Activated B cell treated with CpG ODN at 0.5 μM for 24 hours (primary cell): ENCODE measurements at places on chromosomes 11 and 22.

- no peak for DNase-seq
Measured at GRCh38 chr11:125223901-125224361, 59.4 kb downstream of the PKNOX2 start.

GRCh38 chr11:75968021-75968625, 153.1 kb downstream of the UVRAG start:
- no peak for DNase-seq

GRCh38 chr11:2534957-2535672, 90.3 kb downstream of the KCNQ1 start:
- no peak for DNase-seq

- no peak for DNase-seq
Measured at GRCh38 chr22:42273855-42274451, 3.5 kb upstream of the TCF20 start.

GRCh38 chr22:24848559-24849168, 42.7 kb downstream of the SGSM1 start:
- no peak for DNase-seq

GRCh38 chr11:14764179-14764578, 120.6 kb downstream of the PDE3B start:
- DNase-seq: no peak

DNA sequence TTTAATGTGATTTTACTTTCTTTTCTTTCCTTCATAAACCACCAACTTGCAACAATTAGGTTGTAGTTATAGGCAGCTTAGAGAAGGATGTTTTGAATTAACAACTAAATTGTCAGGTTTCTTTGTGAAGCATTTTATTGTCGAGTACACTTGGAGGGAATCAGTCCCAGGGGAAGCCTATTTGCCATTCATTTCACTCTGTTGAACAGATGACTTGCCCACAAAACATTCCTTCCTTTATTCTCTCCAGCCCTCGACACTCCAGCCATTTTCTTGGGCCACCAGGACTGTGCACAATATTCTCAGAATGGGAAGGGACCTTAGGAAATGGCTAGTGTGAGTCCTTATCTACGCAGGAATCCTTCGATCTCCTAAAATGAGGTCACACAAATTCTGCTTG, 620.6 kb downstream of the SOX6 start:
- DNase-seq: no peak

DNA sequence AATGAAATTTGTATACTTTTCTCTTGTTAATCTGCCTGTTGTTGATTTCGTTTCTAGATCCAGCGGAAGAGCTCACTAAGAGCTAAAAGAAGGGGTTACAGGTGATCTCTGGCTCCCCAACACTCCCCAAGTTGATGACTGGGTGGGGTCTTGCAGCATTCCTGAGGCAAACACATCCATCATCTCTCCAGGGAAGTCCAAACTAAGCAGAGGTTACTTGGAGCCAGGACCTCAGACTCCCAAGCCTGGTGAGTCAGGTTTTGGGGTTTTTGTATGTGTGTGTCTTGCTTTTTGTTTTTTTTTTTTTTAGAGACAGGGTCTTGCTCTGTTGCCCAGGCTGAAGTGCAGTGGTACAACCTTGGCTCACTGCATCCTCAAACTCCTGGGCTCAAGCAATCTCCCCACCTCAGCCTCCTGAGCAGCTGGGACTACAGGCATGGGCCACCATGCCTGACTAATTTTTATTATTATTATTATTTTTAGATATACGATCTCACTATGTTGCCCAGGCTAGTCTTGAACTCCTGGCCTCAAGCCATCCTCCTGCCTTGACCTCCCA, 11.5 kb upstream of the RPS3 start:
- DNase-seq: no peak

- DNase-seq: no peak
Measured at GRCh38 chr22:45867118-45867905, 109.7 kb downstream of the WNT7B start.

GRCh38 chr11:46480166-46480726, 88.7 kb upstream of the CHRM4 start:
- no peak for DNase-seq

DNA sequence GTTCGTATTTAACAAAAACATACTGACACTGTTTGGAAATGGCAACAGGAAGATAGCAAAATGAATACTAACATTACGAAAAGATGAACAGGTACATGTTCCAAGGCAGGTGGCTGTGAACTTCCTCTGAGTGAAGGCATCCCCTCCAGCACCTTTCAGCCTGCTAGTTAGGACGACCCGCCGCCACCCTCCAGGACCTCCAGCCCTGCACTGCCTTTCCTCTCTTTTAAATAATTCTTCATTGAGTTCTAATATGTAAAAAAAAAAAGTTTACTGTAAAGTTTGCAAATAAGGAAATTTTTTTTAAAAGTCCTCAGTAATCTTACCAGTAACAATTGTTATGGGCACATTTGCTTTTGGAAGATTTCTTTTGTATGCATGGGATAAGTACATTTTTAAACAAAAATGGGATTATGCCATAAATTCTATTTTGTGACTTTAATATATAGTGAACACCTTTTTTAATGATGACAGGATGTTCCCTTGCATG, 6.0 kb downstream of the NEAT1 start:
- no peak for DNase-seq

- no peak for DNase-seq
Measured at GRCh38 chr22:47007496-47007895, 245.0 kb downstream of the TBC1D22A start.

- no peak for DNase-seq
Measured at GRCh38 chr11:121829159-121829643, 286.8 kb downstream of the BLID start.

DNA sequence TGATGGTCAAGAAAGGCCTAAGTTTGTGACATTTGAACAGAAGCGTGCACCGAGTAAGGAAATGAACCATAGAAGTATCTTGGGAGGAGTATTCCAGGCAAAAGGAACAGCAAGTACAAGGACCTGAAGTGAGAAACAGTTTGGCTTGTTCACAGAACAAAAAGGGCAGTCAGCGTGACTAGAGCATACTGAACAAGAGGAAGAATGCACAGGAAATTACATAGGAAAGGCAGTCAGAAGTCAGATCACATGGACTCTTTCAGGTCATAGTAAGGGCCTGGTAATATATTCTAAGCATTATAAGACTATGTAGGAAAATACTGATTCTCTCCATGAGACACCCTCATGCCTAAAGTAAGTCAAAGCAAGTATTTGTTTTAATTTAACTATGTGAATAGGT, 52.3 kb upstream of the GAB2 start:
- no peak for DNase-seq

GRCh38 chr11:111439901-111440300, 60.8 kb upstream of the POU2AF1 start:
- DNase-seq: no peak

- DNase-seq: no peak
Measured at GRCh38 chr11:7646866-7647265, 26.4 kb downstream of the CYB5R2 start.

DNA sequence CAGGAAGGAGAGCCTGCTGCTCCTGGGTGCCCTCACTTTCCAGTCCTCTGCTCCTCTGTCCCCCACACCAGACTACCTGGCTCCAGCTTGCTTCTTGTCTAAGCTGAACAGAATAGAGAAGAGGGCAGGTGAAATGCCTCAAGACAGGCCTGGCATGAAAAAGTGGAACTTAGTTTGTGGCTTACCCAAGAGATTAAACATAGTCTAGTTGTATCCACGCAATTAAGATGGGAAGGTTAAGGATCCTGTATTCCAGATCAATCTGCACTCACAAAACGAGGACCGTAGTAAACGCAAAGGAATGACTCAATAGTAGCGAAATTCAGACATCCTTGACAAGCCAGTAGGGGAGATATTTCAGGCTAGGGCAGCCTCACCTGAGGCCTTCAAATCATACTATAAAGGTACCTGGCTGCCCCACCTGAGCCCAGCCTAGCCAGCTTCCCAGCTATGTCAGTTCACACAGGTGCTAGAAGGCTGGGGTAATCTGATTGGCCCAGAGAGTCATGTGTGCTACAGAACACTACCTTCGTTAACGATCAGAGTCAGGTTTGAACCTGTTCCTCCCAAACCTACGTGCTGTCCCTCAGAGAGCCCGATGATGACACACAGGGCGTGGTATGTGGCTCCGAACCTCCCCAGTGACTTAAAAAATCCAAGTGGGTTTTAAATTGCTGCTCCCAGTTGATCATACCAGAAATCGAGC, 46.5 kb downstream of the AHNAK start:
- no peak for DNase-seq

GRCh38 chr11:7004482-7004881, 15.7 kb downstream of the ZNF214 start:
- DNase-seq: no peak

DNA sequence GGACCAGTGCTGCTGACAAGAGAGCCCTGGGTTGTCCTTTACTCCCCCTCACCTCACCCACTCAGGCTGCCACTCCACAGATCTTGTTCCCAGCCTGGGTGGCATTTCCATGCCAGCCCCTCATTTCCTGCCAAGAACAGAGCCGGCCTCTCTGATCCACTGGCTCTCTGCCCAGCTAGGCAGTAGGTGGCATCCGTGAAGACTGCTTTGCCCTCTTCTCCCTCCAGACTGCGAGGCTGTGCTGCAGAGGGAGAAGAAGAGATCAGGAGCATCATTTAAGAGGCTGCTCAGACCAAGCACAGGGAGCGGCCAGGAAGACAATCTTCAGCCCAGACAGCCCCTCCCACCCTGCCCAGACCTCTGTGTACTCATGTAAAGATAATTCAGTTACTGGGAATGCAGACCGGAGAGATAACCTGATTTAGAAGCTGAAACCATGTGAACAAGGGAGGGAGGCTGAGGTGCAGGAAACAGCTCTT, 126.9 kb upstream of the NCAM1 start:
- DNase-seq: no peak

GRCh38 chr11:128630367-128631230, 43.2 kb upstream of the ETS1 start:
- DNase-seq: peak; percentile 86

- DNase-seq: no peak
Measured at GRCh38 chr11:68934666-68935065, 31.0 kb downstream of the IGHMBP2 start.

DNA sequence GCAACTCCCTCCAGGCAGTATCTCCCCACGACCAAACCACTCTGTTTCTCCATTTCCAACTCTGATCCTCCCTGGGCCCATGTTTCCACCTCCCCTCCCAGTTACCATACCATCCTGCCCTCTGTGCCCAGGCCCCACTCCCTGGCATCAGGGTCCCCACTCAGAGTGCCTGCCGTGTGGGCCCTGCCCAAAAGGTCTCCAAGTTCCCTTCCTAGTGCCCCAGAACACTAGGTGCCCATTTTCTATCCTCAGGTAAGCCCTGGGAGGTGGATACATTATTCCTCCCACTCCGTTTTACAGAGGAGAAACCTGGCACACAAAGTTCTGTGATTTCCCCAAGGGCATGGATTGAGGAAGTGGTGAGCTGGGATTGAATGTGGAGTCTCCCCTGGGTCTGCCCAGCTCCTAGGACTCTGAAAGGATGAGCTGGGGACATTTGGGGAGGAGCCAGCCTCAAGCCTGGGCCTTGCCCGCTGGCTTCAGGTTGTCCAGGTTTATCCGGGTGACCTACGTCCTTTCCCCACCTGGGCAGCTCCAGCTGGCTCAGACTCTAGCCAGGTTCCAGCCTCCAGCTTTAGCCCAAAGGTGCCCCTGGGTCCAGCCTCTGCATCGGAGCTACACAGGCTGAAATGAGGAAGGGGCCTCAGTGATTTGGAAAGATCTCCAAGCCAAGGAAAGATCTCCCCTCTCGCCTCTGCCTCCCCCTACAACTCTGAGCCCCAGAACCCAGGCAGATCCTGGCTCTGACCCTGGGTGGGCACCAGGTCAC, 2.2 kb upstream of the GSTT4 start:
- DNase-seq: no peak

GRCh38 chr11:94128291-94128745, 323 bp upstream of the PANX1 start:
- DNase-seq: peak; percentile 26

- DNase-seq: no peak
Measured at GRCh38 chr11:96189351-96189750, 153.6 kb downstream of the MAML2 start.

GRCh38 chr11:95923728-95924413, at the start of gene MTMR2:
Gene MTMR2 (minus strand): TSS chr11:95924107. CDS start chr11:95923954, 153 bp downstream.
- peak; percentile 60 for DNase-seq

DNA sequence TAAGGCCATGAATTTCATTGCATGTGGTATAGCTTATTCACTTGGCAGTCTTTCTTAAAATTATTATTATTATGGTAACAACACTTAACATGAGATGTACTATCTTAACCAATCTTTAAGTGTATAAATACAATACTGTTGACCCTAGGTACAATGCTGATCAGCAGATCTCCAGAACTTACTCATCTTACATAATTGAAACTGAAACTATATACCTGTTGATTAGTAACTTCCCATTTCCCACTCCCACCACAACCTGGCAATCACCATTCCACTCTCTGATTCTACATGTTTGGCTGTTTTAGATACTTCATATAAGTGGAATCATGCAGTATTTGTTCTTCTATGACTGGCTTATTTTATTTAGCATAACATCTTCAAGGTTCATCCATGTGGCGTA, 150.2 kb upstream of the POU2AF2 start:
- DNase-seq: no peak

- DNase-seq: peak; percentile 43
Measured at GRCh38 chr11:114060392-114061047, 1.0 kb downstream of the ZBTB16 start.

DNA sequence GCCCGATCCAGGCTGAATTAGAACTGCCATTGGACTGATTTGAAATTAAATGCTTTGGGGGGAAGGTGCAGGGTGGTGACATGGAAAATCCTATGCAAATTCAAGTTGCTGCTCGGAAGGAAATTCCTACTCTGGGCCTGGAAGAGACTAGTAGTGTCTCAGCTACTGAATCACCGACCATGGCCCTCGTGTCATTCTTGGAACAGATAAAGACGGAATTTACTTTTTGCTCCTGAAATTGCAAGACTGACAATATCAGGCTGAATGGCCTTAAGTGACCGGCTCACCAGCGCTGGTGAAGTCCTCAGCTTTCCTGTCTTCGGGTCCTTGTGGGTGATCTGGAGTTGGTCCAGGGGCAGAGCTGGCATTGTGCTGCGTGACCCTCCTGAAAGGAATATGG, 6.1 kb downstream of the ASCC2 start:
- no peak for DNase-seq

- DNase-seq: no peak
Measured at GRCh38 chr11:61783717-61784505, 8.5 kb downstream of the TMEM258 start.

- DNase-seq: no peak
Measured at GRCh38 chr11:86593833-86594232, 78.6 kb downstream of the ME3 start.
